ENCODE measurements at places on chromosomes 1 and 21.

GRCh38 chr1:205581321-205581980 lies 50.4 kb downstream of the ELK4 start:
- no peak for DNase-seq

DNA sequence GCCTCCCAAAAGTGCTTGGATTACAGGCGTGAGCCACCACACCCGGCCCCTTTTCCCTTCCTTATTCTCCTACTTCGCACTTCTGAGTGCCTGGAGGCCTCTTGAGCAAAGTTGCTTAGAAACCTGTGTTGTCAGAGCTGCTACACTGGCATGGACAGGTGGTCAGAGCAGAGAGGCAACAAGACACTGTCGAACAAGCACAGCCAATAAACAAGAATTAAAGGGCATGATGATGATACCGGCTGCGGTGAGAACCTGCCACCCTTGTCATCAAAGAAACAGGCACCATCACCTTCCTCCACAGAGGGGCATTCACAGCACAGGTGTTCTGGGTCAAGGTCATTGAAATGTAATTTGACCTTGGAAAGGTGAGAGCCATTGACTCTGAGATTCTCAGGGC lies 23.3 kb downstream of the STUM start:
- no peak for DNase-seq

- peak; percentile 5 for DNase-seq
Observed at GRCh38 chr1:19042675-19043578, 86.5 kb upstream of the IFFO2 start.

- DNase-seq, result peak; percentile 59
Observed at GRCh38 chr1:154749078-154749760, 120.9 kb downstream of the KCNN3 start.

DNA sequence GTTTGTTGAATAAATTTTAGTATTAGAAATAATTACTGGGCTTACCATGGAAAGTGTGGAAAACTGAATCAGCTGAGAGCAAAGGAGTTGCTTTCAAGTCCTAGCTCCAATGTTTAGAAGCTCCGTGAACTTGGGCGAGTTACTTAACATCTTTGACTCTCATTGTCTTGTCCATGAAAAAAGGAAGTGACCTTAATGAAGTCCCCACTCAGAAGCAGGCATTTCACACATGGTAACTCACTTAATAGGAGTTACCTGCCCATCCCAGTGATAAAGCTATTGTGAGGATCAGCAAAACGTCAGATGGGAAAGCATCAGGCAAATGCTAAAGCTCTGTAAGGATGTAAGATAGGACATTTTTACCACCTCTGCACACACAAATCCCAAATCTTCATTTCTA lies 34.0 kb upstream of the GADD45A start:
- no peak for DNase-seq

- peak; percentile 71 for DNase-seq
Observed at GRCh38 chr1:236608930-236609726, 4.8 kb upstream of the HEATR1 start.

- DNase-seq, result no peak
Observed at GRCh38 chr1:85289207-85289847, 12.9 kb upstream of the BCL10 start.

DNA sequence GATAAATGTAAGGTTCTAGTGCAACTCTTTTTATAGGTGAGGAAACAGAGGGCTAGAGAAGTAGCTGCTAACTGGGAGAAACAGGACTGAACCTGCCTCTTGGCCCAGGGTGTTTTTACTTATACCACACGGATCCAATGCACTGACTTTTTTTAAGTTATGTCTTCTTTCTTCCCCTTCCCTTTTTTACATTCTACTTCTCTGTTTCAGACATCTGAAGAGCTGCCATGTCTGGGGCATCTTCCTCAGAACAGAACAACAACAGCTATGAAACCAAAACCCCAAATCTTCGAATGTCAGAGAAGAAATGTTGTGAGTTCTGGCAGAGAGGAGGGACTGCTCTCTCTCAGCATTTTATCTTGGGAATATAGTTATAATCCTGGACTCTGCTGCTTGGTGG lies 1.4 kb downstream of the PFKFB2 start:
- peak; percentile 13 for DNase-seq

- no peak for DNase-seq
Observed at GRCh38 chr1:66893712-66894111, 30.9 kb downstream of the DNAI4 start.

DNA sequence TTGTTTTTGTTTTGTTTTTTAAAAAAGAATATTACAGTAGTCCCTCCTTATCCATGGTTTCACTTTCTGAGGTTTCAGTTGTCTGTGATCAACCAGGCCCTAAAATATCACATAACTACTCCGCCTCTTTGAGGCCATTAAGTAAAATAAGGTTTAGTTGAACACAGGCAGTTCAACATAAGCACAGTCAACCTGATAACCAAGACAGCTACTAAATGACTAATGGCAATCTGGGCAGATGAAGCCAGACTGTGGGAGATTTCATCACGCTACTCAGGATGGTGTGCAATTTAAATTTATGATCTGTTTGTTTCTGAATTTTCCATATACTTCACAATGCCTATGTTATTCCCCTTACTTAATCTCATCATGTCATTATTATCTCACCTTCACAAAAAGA lies 30.1 kb downstream of the LDLRAD1 start:
- no peak for DNase-seq

- peak; percentile 82 for DNase-seq
Observed at GRCh38 chr21:34544032-34544496, 32.1 kb upstream of the KCNE1 start.

DNA sequence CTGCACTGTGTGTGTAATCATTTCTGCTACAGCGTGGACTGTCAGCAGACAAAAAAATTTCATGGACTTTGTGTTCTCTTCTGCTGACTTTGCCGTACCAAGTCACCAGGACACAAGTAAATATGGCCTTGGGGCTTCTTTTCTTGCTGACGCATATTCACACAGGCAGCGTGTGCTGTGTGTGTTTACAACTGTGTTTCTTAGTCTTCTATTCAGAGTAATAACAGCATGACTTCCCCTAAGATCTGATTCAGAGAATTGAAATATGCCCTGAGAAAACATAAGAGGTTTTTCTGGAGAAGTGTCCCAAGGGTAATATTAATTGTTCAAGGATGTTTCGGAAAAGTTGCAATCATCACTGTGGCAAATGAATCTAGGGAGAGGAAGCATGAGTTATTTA lies 47.1 kb upstream of the DYNLT5 start:
- no peak for DNase-seq

- DNase-seq, result peak; percentile 73
Observed at GRCh38 chr1:209657140-209657879, 5.1 kb upstream of the LAMB3 start.

GRCh38 chr1:210373628-210373877 lies 44.9 kb downstream of the HHAT start:
- no peak for DNase-seq

DNA sequence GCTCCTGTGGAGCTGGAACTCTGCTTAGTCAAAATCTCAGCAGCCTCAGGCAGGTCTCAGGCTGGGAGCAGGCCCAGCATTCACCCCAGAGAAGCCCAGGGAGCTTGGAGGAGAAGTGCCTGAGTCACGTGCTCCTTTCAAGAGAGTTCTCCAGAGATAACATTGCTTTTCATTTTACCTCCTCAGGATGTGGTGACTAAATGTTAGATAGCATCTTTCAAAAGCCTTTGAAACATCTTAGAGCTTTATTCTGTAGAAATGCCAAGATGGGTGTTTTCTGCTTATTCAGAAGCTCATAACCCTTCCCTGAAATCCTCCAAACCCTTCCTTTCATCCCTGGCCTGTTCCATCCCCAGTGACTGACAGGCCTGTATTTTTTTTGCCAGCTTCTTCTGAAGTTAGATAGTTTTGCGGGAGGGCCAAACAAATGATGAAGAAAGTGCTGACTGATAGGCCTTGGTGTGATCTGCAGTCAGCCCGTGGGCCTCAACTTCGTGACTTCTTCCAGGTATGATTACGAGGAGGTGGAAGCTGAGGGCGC lies 58.0 kb downstream of the PGM1 start:
- no peak for DNase-seq

GRCh38 chr21:23308741-23309140 lies 2298.5 kb downstream of the MRPL39 start:
- DNase-seq, result no peak

DNA sequence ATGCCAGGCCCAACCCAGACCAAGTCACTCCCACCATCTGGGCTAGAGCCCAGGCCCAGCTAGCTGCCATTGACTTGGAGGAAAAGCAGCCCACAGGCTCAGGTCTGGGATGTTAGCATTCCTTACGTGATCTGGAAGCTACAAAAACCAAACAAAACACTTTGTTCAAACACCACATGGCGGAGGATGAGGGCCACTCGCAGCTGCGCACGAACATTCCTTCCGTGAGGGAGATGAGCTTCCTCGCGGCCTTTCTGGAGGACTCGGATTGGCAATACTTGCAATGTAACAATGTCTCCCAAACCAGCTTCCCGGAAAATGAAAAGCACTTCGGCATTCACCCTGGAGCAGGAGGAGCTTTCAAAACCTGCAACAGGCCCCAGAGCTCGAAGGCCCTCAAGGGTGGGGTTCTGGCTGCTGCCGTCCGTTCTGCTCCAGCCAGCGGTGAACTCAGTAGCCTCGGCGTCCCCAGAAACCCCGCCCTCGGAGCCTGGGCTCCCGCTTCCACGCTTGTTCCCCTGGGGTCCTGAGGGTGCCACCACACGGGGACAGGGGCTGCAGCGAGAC lies 40.5 kb downstream of the COL6A1 start:
- no peak for DNase-seq

GRCh38 chr1:211579440-211580302 lies 710 bp upstream of the SLC30A1 start:
- DNase-seq, result peak; percentile 86

DNA sequence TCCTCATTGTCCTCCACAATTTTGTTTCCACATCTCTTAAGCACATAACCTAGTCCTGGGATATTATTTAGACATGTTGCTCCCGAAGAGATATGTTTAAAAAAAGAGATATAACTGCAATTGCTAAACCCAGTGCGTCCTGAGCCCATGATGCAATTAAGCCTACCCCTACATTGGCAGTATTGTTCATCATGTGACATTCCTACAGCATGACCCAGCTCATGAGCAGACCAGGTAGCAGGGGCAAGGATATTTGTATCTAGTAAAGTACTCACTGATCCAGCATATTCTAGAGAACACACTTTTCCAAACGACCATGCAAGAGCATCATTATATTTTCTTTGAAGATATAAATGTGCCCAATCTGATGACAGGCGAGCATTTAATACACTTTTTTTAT lies 1.2 kb downstream of the ADAM30 start:
- DNase-seq, result no peak

DNA sequence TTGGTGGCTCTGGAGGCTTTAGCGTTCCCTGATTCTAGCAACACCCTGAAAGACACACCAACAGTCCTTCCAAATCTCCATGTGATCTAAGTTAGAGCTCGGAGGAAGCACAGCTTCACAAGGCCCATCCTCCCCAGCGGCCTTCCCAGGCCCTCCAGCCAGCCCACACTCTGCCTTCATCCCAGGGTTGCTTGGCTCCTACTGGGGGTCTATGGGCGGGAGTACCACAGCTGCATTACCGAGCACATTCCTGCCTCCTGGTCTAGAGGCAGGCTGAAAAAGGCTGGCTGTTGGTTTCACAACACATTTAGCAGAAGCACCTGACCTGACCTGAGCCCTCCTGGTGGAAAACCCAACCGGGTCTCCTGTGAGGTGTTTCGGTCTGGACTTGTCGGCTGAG lies 54.7 kb upstream of the TRIM67 start:
- no peak for DNase-seq

DNA sequence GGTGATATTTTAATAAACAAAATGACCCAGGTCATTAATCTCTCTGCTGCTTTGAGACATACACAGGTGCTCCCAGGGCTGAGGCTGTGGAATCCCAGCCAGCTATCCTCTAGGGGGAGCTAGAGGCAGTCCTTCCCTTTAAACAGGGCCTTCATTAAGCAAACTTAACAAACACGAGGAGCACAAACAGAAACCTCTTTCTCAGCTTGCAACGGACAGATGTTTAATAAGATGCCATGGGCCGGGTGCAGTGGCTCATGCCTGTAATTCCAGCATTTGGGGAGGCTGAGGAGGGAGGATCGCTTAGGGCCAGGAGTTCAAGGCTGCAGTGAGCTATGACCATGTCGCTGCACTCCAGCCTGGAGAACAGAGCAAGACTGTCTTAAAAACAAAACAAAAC lies 106.7 kb downstream of the HIVEP3 start:
- peak; percentile 77 for DNase-seq

DNA sequence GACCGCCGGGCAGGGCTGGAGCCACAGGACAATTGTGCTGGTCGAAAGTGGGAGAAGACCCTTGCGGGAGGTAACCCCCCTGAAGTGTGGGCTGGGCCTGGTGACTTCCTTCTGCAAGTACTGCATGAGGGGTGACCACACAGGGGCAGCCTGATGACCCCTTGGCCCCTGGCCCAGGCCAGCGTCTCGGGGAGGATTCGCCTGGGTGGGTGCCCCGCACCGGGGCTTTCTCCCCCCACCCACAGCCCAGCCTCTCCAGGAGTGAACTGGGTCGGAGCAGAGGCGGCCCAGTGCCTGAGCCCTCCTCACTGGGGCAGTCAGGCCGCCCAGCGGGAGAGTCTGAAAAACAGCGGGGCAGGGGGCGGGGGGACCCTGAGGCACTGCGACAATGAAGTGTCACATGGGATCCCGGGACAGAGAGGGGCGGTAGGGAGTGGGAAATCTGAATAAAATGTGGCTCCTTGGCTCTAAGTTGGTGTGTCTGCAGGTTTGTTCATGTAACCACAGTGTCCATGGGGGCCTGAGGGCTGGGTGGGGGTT lies 1.6 kb upstream of the DNMT3L start:
- DNase-seq, result no peak

- no peak for DNase-seq
Observed at GRCh38 chr1:185719021-185719420, 15.2 kb upstream of the HMCN1 start.

DNA sequence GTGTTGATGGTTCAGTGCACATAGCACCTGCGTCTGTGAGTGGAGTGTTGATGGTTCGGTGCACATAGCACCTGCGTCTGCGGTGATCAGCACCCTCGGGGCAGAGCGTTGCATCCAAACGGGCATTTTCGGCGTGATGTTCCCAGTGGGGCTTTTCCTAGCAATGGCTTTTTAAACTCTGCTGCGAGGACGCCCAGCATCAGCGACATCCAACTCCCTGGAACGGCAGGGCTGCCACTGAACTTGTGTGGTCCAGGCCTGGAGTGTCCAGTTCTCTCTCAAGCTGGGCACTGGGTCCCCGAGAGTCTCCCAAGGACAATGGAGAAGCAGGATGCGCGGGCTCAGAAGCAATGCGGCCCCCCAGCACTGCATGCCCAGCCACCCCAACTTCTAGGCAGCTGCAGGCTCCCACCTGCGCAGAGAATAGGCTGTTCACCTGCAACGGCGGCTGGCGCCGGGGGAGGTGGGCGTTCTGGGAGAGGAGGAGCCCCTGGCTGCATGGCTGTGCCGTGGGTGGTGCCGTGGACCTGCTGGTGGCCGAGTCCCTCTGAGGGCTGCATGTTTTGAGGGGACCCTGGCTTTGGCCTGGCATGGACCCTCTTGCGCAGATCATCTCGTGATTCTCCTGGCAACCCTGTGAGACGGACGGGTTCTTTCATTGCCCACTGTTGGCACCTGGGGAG lies 10.1 kb upstream of the C1orf174 start:
- DNase-seq, result no peak
